ENCODE measurements at places on chromosomes 11 and 22. TPM values are rescaled to one million over a fixed set of nuclear protein-coding genes. Genes with fewer than 3 reads are reported as not detected.

The UBQLNL gene
- total RNA-seq: 0.11 TPM

The ZDHHC8 gene
- total RNA-seq: 49.8 TPM

The SLC5A4 gene
- total RNA-seq: not detected

The IFITM5 gene
- total RNA-seq: not detected

The FOLH1 gene
- total RNA-seq: not detected

The ROM1 gene
- 1.5 TPM for total RNA-seq

The MYBPC3 gene
- not detected for total RNA-seq
